Suprapubic skin (tissue), 4 donors: ENCODE measurements at places on chromosomes 16 and 17. TPM values are rescaled to one million over a fixed set of nuclear protein-coding genes. Genes with fewer than 3 reads are reported as not detected.

DNA sequence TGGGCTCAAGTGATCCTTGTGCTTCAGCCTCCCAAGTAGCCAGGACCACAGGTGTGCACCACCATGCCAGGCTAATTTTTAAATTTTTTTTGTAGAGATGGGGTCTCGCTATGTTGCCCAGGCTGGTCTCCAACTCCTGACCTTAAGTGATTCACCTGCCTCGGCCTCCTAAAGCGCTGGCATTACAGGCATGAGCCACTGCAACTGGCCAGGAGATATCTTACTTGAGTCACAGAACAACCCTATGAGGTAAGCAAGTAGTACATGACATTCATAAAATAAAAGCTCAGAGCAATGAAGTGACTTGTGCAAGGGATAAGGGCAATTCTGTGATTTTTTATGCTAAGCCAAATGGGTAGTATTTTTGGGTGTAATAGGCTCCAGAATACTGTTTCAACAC lies 57.3 kb downstream of the CDC27 start:
- DNase-seq, result no peak

Gene FZD2
- not detected for total RNA-seq

DNA sequence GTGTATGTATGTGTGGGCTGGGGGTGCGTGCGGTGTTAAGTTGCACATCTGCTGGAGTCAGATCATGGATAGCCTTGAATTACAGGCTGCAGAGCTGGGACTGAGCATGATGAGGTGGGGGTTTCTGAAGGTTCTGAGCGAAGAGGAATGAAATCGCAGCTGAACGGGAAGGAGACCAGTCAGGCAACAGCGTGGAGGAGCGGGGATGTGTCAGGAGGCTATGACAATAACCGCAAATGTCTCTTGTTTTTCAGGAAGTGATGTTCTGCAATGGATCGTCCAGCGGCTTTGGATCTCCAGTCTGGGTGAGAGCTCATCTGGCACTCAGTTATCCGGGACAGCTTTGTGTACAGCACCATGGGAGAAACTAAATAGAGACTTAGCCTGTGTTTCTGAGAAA lies 20.9 kb downstream of the RGS9 start:
- DNase-seq, result no peak

DNA sequence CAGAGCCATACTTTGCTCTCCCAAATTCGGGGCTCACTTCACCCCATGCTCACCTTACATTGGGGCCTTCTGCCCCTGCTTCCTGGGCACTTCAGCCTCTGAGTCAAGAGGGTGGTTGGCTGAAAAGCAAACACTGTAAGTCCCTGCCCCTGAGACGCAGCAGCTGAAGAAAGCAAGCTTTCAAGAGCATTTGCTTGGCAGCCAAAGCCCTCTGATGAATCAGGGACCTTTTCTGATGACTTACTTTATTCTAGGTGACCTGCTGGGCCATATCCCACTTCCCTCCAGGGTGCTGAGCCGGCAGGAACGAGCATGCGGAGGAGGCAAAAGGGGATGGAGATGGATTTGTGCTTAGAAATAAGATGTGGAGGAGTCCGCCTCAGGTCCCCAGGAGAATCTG lies 147.0 kb upstream of the TNRC6C start:
- DNase-seq, result no peak

Gene CX3CL1
- total RNA-seq, result 14.1 TPM

Gene RAB34
- total RNA-seq, result 72.2 TPM

DNA sequence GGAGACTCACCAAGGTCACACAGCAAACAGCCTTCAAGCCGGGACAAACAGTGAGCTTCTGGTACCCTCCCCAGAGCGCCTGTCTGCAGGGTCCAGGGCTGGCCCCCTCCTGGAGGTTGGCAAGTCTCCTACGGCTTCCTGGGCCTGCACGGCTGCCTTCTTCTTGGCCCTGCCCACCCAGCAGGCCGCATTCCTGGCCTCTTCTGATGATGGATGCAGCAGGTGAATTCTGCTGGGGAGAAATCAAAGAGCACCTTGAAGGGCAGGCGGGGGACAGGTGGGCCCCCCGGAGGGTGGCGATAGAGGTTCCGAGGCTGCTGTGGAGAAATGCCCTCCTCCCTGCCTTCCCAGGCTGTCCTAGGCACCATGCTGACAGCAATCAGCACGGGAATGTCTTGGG lies 3.8 kb upstream of the NOS2 start:
- no peak for DNase-seq

- DNase-seq, result no peak
Observed at GRCh38 chr16:10877472-10877946, 507 bp downstream of the CIITA start.

GRCh38 chr16:49932946-49933345 lies 77.0 kb upstream of the ZNF423 start:
- no peak for DNase-seq

Gene MPP3
- 8.0 TPM for total RNA-seq

DNA sequence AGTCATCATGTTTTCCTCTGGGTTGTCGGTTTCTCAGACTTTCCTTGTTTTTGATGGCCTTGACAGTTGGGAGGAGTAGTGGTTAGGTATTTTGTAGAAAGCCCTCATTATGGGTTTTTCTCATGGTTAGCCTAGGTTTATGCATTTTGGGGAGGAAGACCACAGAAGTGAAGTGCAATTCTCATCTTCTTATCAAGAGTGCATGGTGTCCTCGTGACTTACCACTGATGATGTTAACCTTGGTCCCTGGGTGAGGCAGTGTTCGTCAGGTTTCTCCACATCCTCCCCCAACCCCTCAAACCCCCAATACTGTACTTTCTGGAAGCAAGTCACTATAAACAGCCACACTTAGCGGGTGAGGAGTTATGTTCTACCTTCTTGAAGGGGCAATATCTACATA lies 42.3 kb downstream of the BPTF start:
- DNase-seq, result no peak

- DNase-seq, result no peak
Observed at GRCh38 chr16:17213974-17214373, 256.8 kb downstream of the XYLT1 start.
